Stimulated activated CD4-positive, alpha-beta T cell treated with anti-CD3 and anti-CD28 coated beads, TNF-alpha, amount 100 ng/mL, for 24 hours (primary cell): ENCODE measurements at places on chromosomes 13 and 19.

DNA sequence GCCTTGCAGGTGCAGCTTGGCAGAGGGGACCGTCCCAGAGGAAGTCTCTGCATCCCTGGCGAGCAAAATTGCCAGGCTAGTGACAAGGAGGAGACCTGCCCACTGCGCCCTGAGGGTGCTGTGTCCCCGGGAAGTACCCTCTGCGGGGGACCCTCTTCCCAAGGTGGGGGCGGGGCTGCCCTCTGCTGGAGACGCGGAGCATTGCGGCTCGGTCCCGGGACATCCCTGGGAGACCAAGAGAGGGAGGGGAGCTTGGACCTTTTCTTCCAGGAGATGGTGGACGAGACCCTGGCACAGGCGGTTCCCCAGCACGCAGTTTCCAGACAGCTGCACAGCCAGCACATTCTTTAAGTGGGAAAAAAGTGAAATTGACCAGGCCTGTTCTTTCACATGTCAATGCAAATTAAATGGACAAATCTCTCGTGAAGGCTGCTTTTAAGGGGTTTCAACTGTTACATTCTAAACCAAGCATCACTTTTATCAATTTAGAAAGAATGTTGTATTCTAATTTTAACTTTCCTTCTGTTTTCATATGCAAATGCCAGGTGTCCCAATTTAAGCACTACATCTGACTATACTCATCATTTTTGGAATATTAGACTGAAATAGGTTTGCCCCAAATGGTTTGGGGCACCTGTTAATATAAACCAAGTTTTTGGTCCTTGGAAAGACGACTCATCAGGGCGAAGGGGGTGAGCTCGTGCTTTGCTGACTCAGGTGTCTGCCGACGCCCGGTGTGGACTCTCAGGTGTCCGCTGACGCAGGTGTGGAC, 60.7 kb downstream of the MCF2L start:
- peak; percentile 7 for DNase-seq

DNA sequence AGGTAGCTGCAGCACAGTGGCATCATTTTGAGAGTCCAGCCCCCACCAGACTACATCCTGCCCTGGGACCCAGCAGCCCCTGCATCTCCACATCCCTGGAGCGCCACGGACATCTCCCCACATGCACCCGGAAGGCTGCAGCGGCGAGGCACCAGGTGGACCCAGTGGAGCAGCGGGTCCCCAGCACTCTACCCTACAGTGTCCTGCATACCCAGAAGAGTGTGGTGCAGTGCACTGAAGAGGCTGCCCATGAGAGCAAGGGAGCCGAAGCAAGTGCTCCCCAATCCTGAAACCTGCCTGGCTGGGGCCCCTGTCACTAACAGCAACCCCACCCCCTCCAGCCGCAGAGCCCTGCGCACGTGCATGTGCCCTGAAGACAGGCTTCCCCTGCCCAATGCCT, 21.3 kb upstream of the SLC7A9 start:
- no peak for DNase-seq

DNA sequence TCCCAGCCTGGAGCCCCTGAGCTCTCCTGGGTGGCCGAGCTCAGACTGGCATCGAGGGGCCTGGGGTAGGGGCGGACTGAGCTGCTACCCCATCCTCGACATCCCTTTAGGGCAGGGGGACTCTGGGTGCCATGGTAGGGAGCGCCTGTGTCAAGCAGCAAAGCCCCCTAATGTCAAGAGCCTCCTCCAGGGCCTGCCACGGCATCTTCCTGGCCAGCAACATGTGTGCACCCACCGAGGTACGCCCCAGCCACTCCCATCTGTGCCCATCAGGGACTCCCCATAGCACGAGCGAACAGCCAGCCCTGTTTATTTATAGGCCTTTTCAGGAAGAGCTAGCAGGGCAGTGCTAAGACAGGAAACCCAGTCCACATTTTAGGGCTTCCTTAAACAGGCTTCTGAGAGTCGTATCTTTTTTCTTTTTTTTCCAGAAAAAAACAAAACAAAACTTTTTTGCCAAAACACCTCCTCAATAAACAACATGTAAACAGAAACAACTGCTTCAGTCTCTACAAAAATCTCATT, 14.3 kb downstream of the LRP3 start:
- no peak for DNase-seq

DNA sequence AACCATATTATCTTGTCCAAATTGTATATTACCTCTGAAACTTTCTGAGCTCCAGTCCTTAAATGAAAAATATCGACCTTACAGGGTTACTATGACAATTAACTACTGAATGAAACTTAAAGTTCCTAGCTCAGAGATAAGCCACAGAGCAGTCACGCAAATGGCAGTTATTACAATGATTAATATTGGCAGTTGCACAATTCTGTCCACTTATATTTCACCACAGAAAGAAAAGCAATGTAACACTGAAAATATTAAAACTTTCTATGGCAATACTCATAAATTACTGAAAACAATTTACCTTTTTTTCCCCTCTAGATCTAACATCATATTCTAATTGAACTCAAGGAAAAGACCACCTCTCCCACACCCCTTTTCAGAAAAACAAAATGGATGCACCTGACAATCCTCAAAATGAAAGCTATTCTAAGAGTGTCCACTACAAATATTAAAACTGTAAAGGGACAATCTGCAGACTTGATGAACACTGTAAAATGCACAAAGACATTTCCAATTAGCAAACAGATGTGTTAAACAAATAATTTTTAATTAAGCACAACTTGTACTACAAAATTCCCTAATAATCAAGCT, 14.6 kb downstream of the LNX2 start:
- DNase-seq: no peak

- DNase-seq: no peak
Measured at GRCh38 chr13:45055902-45056648, 64.2 kb upstream of the GTF2F2 start.

GRCh38 chr13:30997697-30998096, 65.2 kb downstream of the TEX26 start:
- no peak for DNase-seq

GRCh38 chr13:112731667-112732616, 42.1 kb downstream of the ATP11A start:
- DNase-seq: no peak

GRCh38 chr19:2569596-2570465, 93.9 kb downstream of the GADD45B start:
- DNase-seq: no peak
